ENCODE measurements at places on chromosomes 16 and 17. TPM values are rescaled to one million over a fixed set of nuclear protein-coding genes. Genes with fewer than 3 reads are reported as not detected.

DNA sequence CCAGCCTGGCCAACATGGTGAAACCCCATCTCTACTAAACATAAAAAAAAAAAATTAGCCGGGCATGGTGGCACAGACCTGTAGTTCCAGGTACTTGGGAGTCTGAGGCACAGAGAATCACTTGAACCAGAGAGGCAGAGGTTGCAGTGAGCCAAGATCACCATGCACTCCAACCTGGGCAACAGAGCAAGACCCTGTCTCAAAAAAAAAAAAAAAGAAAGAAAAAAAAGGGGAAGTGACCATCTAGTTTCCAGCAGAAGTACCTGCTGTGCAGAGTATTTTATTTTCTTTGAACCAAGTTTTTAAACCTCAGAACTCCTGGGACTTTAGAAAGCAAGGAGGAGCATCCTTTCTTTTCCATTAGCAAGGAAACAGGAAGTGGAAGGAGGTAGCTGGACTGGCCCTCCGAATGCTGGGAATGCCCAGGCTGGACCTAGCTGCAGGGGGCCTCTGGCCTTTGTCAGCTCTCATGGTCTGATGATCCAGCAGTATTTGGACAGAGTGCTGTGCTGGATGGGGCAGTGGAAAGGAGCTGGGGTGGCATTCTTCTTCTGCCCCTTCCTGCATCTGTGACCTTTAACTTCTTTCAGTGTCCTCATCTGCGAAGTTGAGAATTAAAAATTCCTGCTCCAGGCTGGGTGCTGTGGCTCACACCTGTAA lies 6.6 kb downstream of the GID4 start:
- no peak for DNase-seq

- peak; percentile 30 for DNase-seq
Measured at GRCh38 chr16:23464196-23464595, 11.2 kb upstream of the COG7 start.

GRCh38 chr16:30184891-30185682 lies 1.7 kb downstream of the CORO1A start:
- DNase-seq, result no peak

DNA sequence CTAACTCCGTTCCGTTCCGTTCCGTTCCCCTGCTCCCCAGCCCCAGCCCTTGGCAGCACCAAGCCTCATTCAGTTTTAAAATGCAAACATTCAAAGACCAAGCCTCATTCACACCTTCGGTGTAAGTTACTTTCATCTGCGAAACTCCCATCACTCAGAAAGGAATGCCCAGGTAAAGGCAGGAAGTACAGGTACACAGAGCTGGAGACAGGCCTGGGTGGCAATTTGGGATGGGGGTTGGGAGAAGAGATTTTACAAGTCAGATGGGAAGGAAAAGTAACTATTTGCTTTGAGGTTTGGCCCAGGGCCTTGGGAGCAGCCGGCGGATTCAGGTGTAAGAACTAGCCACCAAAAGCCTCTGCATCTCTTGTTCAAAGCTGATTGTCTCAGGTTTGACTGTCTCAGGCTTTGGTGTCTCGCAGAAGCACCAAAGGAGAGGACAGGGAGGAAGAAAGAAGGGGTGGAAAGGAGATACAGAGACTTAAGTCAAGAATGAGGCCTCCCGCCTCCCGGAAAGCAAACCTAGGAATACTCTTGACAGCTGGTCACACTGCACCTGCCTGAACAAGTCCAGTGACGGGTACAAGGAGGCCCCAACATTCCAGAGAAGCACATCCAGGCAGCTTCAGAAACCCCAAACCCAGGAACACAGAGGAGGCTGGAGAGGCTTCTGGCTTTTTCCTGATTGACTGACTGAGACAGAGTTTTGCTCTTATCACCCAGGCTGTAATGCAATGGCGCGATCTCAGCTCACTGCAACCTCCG lies 54.7 kb downstream of the NXN start:
- no peak for DNase-seq

Gene CES3
- polyA plus RNA-seq, result 1.5 TPM
